NCI-H1930 (cell line): ENCODE measurements at places on chromosomes 11 and 22.

GRCh38 chr22:48424661-48425060 lies 1403.0 kb downstream of the BRD1 start:
- no peak for DNase-seq

DNA sequence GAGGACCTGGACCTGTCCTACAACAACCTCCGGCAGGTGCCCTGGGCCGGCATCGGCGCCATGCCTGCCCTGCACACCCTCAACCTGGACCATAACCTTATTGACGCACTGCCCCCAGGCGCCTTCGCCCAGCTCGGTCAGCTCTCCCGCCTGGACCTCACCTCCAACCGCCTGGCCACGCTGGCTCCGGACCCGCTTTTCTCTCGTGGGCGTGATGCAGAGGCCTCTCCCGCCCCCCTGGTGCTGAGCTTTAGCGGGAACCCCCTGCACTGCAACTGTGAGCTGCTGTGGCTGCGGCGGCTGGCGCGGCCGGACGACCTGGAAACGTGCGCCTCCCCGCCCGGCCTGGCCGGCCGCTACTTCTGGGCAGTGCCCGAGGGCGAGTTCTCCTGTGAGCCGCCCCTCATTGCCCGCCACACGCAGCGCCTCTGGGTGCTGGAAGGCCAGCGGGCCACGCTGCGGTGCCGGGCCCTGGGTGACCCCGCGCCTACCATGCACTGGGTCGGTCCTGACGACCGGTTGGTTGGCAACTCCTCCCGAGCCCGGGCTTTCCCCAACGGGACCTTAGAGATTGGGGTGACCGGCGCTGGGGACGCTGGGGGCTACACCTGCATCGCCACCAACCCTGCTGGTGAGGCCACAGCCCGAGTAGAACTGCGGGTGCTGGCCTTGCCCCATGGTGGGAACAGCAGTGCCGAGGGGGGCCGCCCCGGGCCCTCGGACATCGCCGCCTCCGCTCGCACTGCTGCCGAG lies 1.5 kb downstream of the LRFN4 start:
- DNase-seq = no peak

GRCh38 chr11:35531246-35531645 lies 5.8 kb upstream of the PAMR1 start:
- no peak for DNase-seq

- DNase-seq = no peak
Measured at GRCh38 chr11:65183201-65183891, 1.6 kb downstream of the CAPN1 start.

DNA sequence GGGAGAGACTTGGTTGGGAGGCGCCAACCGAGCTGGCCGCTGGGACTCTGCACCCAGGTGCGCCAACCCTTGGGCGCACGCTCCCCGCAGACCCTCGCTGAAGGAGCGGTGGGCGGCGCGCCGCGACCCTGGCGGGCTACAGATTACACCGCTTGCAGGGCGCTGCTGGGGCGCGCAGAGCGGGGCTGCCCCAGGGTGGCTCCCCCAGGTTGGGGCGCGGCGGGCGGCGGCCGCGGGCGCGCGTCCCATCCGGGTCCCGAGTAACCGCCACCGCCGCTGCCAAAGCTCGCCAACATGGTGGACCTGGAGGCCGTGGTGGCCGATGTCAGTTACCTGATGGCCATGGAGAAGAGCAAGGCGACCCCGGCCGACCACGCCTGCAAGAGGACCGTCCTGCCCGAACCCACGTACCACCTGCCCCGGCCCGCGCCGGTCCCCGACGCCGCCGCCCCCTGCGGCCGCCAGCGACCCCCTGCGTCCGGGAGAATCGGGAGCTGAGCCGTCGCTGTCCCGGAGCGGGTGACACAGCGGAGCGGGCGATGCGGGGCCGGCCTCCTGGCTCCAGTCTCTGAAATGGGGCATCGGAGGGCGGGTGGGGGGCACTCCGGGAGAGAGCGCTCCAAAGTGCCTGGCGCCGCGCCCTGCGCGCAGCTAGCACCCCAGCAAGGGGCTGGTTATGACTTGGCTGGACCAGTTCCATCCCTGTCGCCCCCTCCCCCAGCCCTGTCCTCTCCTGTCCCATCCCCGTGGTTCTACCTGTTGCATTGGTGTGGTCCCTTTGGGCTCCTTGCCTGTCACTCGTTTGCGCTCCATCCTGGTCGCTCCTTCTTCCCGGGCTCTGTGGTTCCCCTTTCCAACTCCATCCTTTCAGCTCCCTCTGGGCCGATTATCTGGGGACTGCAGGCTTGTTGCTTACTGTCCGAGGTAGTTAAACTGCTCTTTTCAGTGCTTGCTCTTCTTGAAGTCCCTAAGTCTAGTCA lies 143.3 kb upstream of the GRK3 start:
- DNase-seq = no peak

- DNase-seq = no peak
Measured at GRCh38 chr11:73566977-73567755, 30.7 kb downstream of the FAM168A start.
